Colonic mucosa (tissue), 4 donors: ENCODE measurements at places on chromosomes 6 and 20. TPM values are rescaled to one million over a fixed set of nuclear protein-coding genes. Genes with fewer than 3 reads are reported as not detected.

DNA sequence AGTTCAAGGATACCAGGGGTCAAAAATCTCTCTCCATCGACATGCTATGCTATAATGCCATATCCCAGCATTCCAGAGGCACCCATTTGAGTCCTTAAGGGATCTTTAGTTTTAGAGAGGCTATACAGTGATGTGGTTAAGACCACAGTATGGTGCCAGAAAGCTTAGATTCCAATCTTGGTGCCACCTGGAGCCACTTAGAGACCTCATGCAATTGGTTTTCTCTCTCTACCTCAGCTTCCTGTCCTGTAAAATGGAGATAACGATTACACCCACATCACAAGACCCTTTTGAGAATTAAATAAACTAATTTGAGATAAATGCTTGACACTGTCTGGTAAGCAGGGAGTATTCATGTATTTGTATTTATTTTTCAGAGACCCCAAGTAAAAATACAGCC, 39.0 kb downstream of the PLAGL1 start:
- DNase-seq: no peak

DNA sequence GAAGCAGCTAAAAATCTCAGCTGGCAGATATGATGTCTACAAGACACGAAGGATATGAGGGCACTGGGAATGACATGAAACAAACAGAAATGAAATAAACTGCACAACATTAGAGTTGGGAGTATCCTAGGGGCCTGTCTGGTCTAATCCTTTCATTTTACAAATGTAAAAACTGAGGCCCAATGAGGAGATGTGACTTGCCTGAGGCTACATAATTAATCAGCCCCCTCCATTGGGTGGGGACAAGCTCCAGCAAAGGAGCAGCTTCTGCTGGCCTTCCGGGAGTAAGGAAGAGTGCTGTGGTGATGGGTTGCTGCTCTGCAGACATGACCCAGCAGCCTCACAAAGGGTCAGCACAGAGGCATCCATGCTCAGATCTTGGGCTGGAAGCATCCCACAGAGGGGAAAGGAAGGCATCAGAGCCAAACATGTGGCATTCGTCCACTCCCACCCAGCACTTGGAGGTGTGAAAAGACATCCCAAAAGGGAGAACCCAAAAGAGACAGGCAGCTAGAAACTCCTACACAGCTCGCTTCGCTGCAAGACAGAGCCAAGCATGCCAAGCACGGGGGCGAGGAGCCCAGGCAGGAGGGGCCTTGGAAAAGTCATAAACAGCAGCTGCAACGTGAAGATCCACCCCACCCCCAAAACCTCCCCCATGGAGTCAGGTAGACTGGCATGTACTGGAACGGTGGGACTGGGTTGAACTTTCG, 183.7 kb downstream of the UNC5CL start:
- DNase-seq: no peak

DNA sequence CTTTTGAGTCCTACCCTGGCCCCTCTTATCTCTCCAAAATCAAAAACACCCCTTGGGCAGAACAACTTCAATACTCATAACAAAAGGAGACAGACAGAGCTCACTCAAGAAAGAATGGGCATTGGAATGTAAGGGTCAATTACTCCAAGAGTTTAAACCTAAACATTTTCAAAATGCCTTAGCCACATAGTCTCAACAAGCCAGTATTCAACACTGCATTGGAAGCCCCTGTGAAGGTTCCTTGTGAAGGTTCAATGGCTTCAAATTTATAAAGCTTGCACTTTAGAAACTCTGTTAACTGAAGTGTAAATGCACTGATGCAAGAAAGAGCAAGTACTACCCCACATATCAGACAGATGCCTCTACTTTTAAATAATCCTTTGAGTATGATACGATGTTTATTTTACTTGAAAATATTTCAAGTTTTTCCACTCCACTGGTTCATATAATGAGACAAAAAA, 139.1 kb upstream of the LAMP5 start:
- no peak for DNase-seq

IMPG1 gene
- total RNA-seq: not detected
